Right renal cortex interstitium (tissue), 3 donors: ENCODE measurements at places on chromosomes 6 and 20. TPM values are rescaled to one million over a fixed set of nuclear protein-coding genes. Genes with fewer than 3 reads are reported as not detected.

Gene CDC40
- polyA plus RNA-seq, result 33.9 TPM

Gene AMD1
- 83.2 TPM for polyA plus RNA-seq

Gene EFHC1
- polyA plus RNA-seq, result 62.5 TPM

Gene ABHD12
- polyA plus RNA-seq, result 50.8 TPM

Gene PNPLA1
- 2.1 TPM for polyA plus RNA-seq

Gene FRK
- polyA plus RNA-seq, result 5.3 TPM

Gene PACSIN1
- polyA plus RNA-seq, result 0.72 TPM

Gene BHLHE23
- polyA plus RNA-seq, result not detected

Gene FAM162B
- 4.1 TPM for polyA plus RNA-seq

Gene CAP2
- 13.0 TPM for polyA plus RNA-seq

Gene SLC35F1
- 3.3 TPM for polyA plus RNA-seq

Gene ADTRP
- polyA plus RNA-seq, result 1.7 TPM

Gene PI3
- not detected for polyA plus RNA-seq

Gene UBE2C
- polyA plus RNA-seq, result 66.1 TPM

Gene RGS17
- 2.2 TPM for polyA plus RNA-seq

Gene TRIM15
- 0.19 TPM for polyA plus RNA-seq

Gene SLC22A16
- polyA plus RNA-seq, result 0.49 TPM

Gene DEF6
- polyA plus RNA-seq, result 3.3 TPM

Gene EFCAB8
- not detected for polyA plus RNA-seq

Gene SLC17A4
- 1.4 TPM for polyA plus RNA-seq

Gene IRF4
- polyA plus RNA-seq, result 0.18 TPM

Gene WFDC5
- polyA plus RNA-seq, result not detected

Gene SCUBE3
- 42.5 TPM for polyA plus RNA-seq

Gene RAD21L1
- not detected for polyA plus RNA-seq

Gene RGL2
- 95.5 TPM for polyA plus RNA-seq

Gene LY86
- polyA plus RNA-seq, result 1.8 TPM

Gene OR12D3
- polyA plus RNA-seq, result not detected

Gene FAXC
- polyA plus RNA-seq, result 4.7 TPM

Gene THBS2
- 9.0 TPM for polyA plus RNA-seq
